Stimulated activated CD4-positive, alpha-beta T cell treated with anti-CD3 and anti-CD28 coated beads, Interleukin-4, amount 100 ng/mL, for 24 hours (primary cell): ENCODE measurements at places on chromosomes 12 and 14.
A peak's percentile ranks its signal among the peaks of the same experiment; 100 is the strongest.

GRCh38 chr14:101225157-101226152 is 321.9 kb upstream of the RTL1 start:
- DNase-seq, result no peak

DNA sequence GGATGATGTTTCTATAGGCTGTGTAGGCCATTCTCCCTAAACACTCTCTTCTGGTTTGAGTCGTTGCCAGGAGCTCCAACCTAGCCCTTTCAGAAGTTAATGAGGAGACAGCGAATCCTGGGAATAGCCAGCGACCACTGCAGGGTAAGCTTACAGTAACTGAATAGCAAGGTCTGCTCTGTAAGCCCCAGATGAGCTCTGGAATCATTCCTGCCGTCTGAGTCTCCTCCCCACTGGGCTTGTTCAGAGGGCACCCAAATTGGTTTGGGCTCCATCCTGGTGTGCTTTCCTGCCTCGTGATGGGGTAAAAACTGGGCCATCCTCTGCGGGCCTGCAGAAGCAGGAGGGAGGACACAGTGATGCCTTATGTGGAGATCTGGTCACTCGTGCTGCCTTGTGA is 43.3 kb upstream of the EMP1 start:
- no peak for DNase-seq

DNA sequence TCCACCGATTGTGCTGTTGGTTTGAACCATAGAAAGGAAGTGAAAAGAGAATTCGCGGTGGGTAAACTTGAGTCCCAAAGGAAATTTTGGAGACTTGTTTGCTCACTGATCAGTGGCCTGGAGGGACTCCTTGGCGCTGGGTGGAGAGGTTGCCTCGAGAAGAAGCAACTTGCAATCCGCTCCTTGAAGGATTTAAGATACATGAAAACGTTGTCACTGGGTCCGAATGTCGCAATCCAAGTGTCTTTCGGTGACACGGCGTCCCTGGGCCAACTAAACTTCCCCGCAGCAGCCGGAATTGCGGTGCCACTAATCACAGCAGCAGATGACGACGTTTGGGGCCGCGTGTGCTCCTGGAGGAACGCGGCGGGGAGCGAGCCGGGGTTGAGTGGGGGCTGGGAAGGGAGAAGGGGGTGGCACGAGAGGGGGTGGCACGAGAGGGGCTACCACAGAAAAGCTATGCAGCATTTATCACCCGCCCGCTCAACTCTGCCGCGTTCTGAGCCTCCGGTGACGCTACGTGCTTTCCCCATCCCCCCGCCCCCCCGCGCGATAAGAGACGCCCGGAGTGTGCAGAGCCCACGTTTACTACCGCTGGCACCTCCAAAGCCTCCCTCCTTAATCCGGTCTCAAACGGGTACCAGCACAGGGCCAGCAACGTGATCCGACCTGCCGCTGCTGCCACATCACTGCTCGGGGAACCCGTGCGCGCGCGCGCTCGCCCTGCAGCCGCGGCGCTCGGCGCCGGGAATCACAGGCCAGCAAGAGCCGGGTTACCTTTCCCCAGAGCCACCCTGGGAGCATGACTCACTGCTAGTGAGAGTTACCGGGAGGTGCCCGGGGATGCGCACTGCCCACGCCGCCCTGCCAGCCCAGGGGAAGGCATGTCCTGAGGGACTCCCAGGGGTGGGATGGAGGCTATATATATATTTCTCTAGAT is 833 bp upstream of the BHLHE41 start:
- peak; percentile 29 for DNase-seq

- no peak for DNase-seq
Measured at GRCh38 chr14:71452987-71453386, 479.2 kb upstream of the RGS6 start.

DNA sequence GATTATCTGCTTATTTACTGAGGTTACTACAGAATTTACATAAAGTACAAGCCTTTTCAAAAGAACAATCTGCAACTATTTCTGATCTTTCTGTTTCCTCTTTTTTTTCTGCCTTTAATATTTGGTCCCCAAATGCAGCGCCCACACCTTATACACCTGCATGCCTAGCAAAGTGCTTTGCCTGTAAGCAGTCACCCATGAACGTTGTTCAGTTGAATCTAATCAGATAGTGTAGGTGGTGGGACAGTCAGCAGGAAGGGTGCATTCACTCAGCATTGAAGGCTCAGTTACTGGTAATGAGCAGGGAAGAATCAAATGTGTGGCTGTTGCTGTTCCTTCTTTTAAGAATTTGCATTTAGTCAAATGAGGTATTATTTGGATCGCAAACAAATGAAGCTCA is 108.4 kb downstream of the GPR135 start:
- no peak for DNase-seq

GRCh38 chr12:45853550-45853949 is 124.0 kb downstream of the ARID2 start:
- DNase-seq, result no peak

DNA sequence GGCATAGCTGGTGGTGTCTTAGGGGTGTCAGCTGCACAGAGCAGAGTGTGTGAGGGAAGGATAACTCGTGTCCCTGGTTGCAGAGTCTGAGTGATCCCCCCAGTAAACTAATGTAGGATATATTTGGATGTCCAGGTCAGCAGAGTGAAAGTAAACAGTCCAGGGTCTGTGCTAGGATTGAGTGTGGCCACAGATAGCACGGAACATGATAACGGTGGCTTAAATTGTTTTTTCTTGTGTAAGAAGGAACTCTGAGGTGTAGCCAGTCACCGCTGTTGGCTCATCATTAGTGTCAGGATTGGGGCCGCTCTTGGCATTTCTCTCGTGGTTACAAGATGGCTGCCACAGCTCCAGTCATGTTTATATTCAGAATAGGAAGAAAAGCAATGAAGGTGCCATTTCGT is 97.3 kb downstream of the DERA start:
- no peak for DNase-seq

- DNase-seq, result no peak
Measured at GRCh38 chr12:19430988-19431387, 8.3 kb upstream of the AEBP2 start.

- no peak for DNase-seq
Measured at GRCh38 chr12:64122154-64122553, 99.9 kb downstream of the KICS2 start.

DNA sequence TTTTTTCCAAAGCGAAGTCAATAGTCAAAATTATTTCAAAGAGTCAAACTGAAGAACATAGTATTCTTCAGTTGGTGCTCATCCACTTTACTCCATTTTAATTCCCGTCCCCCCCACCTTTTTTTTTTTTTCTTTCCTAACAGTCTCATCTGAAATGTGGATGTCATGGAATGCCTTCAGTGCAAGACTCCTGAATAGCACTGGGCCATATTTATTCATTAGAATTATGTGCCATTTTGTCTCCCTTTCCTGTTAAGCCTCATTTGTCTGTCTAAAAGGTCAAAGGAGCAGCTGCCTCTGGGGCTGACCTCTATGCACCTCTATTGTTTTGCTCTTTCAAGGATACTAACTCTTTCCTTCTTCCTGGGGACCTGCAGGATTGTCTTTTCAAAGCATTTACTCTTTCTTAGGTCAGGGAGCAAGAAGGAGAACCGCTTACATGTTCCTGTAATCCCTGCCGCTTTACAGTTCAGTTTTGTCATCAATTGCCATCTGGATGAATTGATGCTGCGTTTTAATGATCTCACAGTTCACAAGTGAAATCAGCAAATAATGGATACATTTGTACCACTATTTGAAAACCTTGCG is 310.6 kb downstream of the NPAS3 start:
- DNase-seq, result no peak

DNA sequence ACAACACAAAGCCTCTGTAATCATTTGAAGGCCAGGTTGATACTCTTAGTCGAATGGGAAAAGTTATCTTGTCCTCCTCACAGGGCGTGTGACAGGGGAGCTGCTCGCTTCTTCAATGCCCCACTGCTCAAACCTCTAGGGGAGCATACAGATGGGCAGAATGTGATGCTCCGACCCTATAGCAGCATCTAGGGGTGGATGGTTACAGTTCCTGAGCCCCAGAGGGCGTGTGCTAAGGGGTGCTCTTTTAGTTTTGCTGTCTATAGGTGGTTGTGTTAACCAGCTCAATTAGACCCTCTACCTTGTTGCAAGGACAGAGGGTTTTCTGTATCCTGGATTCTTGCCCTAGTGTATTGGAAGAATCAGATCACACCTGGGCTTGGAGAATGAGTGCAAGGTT is 47.8 kb downstream of the HSD17B6 start:
- DNase-seq, result no peak

DNA sequence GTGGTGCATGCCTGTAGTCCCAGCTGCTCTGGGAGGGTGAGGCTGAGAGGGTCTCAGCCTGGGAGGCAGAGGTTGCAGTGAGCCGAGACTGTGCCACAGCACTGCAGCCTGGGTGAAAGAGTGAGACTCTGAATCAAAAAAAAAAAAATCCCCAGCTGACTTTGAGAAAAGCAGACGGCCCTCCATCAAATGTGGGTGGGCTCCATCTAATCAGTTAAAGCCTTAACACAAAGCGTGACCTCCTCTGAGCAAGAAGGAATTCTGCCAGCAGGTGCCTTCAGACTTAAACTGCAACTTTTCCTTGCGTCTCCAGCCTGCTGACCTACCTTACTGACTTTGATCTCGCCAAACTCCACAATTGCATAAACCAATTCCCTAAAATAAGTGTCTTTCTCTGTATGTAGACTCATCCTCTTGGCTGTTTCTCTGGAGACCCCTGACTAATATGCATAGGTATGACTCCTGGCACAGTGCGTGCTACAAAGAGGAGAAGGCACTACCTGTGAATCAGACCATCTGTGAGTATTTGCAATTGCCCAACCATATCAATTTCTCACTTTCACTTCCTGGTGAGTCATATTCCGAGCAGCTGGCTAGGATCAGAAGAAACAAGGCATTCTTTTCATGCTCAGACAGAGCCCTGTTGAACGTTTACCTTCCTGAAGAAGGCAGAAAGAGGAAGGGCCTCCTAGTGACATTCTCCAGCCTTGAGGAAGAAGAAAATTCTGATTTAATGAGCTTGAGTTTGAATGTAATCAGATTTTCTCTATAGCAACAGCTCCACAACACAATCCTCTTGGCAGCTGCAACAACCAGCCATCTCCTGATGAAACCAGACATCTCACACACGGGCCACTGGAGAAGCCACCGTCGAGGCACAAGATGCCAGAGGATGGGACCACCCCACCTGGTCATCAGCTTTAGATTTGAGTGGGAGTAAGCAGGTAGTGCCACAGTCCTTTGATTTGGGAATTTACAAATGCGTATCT is 54.3 kb downstream of the CLMN start:
- peak; percentile 67 for DNase-seq

GRCh38 chr14:59199205-59199604 is 10.7 kb downstream of the DAAM1 start:
- DNase-seq, result no peak

DNA sequence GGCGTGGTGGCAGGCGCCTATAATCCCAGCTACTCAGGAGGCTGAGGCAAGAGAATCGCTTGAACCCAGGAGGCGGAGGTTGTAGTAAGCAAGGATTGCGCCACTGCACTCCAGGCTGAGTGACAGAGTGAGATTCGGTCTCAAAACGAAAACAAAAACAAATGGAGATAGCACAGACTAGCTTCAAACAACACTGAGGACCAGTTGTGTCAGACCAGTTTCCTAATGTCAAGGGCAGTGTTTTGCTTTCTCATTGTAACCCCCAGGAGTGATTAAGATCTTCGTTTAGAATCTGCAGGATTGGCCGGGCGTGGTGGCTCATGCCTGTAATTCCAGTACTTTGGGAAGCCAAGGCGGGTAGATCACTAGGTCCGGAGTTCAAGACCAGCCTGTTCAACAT is 18.5 kb downstream of the RPGRIP1 start:
- DNase-seq, result no peak

- DNase-seq, result no peak
Measured at GRCh38 chr12:84497819-84498218, 414.8 kb downstream of the SLC6A15 start.

DNA sequence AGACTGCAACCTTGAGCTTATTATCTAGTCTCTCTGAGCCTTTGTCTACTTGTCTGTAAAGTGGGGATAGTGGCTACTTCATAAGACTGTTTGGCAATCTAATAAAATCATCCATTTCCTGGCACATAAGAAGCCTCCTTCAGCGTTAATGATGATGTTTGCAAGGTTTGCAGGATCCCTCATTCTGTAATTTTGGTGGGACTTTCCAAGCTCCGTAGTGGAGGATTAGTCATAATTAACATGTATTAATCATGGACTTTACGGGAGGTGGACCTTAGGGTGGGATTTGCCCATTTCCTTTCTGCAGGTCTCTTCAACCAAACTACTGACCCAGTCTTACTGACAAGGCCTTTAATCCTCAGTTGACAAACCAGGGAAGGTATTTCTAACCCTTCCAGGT is 66.2 kb downstream of the NTF3 start:
- DNase-seq, result no peak

DNA sequence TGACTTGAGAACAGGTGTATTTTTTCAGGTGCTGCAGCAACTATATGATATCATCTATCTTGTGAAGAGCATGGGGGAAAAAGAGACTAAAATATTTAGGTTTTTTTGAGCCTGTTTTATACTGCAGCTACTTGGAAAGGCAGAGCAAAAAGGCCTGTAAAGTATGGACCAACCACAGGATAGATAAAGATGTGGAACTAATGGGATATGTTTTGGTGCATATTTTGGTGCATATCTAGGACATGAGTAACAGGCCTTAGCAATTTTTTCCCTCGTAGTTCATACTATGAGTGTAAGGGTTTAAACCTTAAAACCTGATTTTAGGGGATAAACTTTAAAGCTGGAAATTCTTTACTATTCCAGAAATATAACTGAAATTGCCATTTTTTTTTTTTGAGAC is 6.0 kb upstream of the GTSF1 start:
- DNase-seq, result no peak

GRCh38 chr14:34699873-34700621 is 14.3 kb downstream of the CFL2 start:
- no peak for DNase-seq

GRCh38 chr14:63231766-63232165 is 27.5 kb downstream of the RHOJ start:
- DNase-seq, result no peak

DNA sequence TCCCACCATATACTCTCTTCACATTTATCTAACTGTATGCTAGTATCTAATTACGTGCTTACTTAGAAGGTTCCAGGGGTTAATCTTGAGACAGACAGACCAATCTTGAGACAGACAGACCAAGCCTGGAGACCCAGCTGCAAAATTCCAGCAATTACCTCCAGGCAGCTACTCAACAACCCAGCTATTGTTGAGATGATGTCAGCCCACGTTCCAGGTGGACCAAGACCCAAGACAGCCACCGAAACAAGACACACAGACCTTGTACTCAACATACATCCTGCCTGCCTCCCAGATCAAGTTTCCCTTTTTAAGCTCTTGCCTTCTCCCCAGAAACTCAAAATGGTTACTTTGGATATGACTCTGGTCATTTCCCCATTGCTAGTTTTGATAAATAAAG is 64.9 kb upstream of the VASH1 start:
- DNase-seq, result no peak

DNA sequence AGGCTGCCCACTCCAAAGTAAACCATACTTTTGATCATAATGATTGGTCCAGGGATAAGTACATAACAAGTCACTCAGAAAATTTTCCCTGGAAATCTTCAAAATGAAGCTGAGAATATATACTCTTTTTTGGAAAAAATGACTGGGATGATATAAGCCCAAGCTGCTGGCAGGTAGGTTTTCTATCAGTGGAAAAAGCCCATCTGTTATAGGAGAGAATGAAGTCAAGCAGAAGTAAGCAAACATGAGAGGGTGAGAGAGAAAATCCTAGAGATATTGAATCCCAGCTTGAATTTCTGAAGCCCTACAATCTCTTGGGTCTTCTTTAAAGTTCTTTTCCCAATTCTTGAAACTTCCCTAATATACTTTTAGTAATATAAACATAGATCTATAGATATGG is 37.3 kb upstream of the ZDHHC17 start:
- DNase-seq, result no peak

- no peak for DNase-seq
Measured at GRCh38 chr12:11686120-11686519, 36.6 kb downstream of the ETV6 start.

GRCh38 chr14:102646615-102647014 is 54.2 kb downstream of the RCOR1 start:
- no peak for DNase-seq
